ENCODE measurements at places on chromosomes 6 and 20.

DNA sequence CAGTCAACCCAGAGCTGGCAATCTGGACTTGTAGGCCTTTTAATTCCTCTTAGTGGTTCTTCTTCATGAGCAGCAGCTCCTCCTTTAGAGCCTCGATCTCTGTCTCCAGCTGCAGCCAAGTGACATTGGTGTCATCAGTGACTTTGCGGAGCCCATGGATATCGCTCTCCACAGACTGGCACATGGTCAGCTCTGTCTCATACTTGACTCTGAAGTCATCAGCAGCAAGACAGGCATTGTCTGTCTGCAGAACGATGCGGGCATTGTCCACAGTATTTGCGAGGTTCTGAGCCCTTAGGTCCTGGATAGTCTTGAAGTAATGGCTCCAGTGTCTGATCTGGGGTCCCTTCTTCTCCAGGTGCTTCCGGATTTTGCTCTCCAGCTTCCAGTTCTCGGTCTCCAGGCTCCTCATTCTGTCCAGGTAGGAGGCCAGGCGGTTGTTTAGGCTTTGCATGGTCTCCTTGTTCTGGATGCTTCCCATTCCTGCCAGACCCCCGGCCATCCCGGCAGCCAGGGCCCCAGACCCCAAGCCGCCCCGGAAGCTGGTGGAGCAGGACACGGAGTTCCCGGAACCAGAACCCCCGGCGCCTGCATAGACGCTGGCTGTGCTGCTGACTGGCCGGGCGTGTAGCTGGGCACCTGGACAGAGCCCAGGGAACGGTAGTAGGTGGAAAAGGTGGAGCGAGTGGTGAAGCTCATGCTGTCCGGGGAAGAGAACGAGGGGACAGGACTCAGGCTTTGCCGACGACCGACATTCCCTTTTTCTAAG, 15.1 kb downstream of the RFPL4B start:
- DNase-seq = no peak

DNA sequence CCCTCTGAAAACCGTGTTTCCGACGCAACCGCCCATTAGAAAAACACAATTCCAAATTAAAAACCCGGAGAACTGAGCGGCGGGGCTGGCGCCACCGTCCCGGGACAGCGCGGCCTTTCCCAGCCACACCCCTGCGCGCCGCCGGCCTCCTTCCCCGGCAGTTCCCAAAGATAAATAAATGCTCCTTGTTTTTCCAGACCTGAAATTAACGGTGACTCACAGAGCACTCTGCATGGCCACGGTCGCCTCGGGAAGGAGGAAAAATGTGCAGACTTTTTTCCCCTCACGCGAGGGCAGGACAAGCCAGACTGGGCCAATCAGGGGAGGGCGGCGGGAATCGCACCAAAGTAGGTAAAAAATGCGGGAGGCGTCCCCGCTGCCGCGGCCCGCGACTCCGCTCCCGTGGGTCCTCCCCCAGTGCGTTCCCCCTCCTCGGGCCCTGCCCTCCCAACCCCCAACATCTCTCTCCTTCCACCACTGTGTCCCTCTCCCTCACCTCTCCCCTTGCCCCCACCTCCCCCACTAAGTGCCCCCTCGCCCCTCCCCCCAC, 828 bp upstream of the DSTN start:
- DNase-seq = peak; percentile 93

DNA sequence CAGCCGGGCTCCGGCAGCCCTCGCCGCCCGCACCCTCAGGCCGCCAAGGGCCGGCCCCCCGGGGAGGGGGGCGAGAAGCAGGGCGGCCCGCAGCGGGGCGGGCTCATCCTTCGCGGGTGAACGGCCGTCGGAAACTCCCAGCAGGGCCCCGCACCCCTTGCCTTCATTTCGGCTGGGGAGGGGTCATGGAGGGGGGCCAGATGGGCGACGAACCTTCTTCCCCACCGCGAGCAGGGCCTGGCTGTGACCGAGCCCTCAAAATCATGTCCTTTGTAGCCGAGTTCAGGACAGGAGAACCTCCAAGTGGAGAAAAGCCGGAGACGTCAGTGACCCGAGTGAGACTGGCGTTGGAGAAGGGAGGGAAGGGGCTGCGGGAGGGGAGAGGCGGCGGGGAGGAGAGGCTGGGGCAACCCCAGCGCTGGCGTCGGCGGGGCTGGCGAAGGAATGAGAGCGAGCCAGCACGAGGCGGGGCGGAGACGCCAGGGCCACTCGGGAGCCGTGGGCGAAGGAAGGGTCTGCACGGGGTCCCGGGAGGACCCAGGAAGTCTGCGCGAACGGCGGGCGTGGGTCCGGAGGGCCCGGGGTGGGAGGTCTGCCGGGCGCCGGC, 571 bp upstream of the FOXC1 start:
- no peak for DNase-seq

- no peak for DNase-seq
Observed at GRCh38 chr6:41584668-41585205, 38.6 kb downstream of the FOXP4 start.

- no peak for DNase-seq
Observed at GRCh38 chr6:2546901-2547300, 203.8 kb downstream of the MYLK4 start.

GRCh38 chr6:41584205-41584604, 38.0 kb downstream of the FOXP4 start:
- no peak for DNase-seq

GRCh38 chr20:62025832-62026563, 39.7 kb downstream of the TAF4 start:
- no peak for DNase-seq

GRCh38 chr6:154352898-154353585, 3.6 kb downstream of the IPCEF1 start:
- no peak for DNase-seq

- no peak for DNase-seq
Observed at GRCh38 chr6:161109366-161109765, 117.8 kb downstream of the MAP3K4 start.

GRCh38 chr6:73644941-73645591, 8.7 kb downstream of the SLC17A5 start:
- no peak for DNase-seq

GRCh38 chr20:35131934-35132333, 15.2 kb downstream of the EDEM2 start:
- DNase-seq = no peak

GRCh38 chr6:21423106-21423854, 170.3 kb upstream of the SOX4 start:
- DNase-seq = no peak

DNA sequence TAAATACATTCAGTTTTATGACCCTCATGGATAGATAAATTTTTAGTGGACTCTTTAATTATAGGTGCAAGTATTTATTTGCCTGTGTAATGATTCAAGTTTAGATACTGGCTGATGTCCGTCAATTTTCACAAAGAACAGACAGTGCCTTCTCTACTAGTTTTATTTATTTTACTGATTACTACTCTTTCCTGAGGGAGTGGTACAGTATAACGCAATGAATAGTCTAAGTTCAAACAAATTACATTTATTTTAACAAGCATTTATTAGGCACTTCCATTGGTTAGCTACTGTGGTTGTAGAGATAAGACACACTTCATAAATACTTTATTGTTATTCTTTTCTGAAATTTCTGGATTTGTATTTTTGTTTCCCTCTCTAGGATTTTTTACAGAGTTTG, 74.3 kb downstream of the ADGRG6 start:
- DNase-seq = no peak

GRCh38 chr6:41027799-41028560, 11.0 kb downstream of the UNC5CL start:
- DNase-seq = no peak

GRCh38 chr20:55488593-55488992, 516.7 kb downstream of the CBLN4 start:
- peak; percentile 37 for DNase-seq

DNA sequence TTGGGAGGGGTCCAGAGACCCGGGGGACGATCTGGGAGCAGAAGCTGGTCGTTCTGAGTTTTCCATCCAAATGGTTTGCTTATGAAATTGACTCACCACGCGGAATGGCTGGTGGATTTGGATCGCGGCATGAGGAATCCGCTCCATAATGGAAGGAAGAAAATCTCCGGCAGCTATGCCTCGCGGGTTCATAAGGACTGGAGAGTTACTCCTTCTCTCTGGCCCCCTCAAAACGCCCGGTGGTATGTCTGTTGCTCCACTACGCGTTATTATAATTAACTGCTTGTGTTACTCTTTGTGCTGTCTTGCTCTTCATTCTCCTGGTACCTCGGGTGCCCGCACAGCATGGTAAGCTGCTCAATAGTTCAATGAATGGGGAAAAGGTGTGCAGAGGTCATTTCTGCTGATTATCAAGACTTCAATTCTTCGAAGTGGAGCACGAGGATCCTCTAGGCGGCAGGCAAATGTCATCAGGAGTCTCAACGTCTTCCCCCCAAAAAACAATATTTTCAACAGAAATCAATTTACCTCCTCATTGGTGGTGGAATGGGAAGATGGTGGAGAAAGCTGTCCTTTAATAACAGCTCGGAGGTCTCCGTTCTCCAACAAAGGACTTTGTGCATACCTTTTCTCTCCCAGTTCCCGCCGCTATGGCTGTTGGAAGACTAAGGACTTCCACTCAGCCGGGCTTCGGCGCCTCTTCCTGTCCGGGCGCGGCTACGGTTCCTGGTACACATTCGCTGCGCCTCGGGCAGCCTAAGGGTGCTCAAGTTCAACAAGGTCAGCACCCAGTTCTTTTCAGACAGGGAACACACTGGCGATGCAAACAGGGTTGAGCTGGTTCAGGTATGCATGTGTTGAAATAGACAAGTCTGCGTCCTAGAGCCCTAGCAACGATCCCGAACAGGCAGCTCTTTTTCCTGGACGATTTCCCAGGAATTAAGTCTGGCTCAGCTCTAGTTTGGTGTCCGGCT, 9.2 kb upstream of the PRSS16 start:
- no peak for DNase-seq

DNA sequence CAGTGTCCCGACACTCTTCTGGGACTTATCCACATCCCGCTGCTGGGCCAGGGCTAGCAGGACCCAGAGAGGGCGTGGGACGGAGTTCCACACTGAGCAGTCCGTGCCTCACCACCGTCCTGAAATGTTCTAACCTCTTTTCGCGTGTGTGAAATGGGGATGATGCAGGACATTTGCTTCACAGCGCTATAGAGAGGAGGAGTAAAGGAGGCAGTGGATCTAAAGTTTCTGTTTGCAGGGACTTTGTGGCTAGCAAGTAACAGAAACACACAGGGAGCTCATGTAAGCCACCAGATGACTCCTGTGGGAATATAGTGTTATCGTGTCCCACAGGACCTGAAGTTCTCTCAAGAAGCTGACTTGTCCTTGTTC, 634 bp downstream of the ITPA start:
- no peak for DNase-seq

Data from kidney epithelial cell (primary cell).